ENCODE measurements at places on chromosomes 6 and 20.
A peak's percentile ranks its signal among the peaks of the same experiment; 100 is the strongest.

GRCh38 chr6:56765494-56765893 lies 122.8 kb upstream of the DST start:
- no peak for DNase-seq

- DNase-seq = no peak
These were observed 455.6 kb downstream of the PRKN start for GRCh38 chr6:162271922-162272321.

DNA sequence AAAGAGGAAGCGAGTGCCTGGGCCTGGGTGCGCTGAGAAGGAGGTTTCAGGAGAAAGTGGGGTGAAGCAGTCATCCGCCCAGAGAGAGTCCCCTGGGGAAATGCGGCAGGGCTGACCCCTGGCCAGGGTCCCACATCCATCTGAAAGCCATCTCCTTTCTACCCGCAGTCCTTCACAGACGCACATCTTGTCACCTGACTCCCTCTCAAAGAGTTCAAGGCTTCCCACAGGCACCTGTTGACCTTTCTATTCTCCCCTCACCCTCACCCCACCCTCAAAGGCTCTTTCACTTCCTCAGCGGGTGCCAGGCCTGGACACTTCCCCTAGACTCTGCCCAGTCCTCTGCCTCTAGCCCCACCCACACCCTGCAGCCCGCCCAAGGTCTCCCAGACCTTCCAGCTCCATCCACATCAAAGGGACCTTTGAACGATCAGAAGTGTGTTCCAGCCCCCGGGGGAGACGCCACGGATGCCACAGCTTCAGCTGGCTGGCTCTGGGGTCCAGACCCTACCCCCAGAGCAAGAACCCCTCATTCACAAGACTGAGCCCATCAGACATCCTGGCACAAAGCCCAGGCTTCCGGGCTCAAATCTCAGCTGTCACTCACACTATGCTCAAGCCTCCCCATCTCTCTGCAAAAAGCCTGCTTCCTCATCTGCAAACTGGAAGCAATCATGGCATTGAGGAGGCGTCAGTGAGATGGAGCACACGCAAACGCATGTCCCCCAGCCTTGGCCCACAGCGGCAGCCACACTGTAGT lies 2.1 kb downstream of the CTSZ start:
- no peak for DNase-seq

- DNase-seq = no peak
These were observed 4.3 kb upstream of the COX4I2 start for GRCh38 chr20:31633339-31633914.

- peak; percentile 7 for DNase-seq
These were observed 704.9 kb upstream of the CITED2 start for GRCh38 chr6:140079328-140079727.

GRCh38 chr20:35699957-35700624 lies 886 bp downstream of the ROMO1 start:
- no peak for DNase-seq

GRCh38 chr6:97009781-97010492 lies 85.4 kb downstream of the KLHL32 start:
- DNase-seq = no peak

DNA sequence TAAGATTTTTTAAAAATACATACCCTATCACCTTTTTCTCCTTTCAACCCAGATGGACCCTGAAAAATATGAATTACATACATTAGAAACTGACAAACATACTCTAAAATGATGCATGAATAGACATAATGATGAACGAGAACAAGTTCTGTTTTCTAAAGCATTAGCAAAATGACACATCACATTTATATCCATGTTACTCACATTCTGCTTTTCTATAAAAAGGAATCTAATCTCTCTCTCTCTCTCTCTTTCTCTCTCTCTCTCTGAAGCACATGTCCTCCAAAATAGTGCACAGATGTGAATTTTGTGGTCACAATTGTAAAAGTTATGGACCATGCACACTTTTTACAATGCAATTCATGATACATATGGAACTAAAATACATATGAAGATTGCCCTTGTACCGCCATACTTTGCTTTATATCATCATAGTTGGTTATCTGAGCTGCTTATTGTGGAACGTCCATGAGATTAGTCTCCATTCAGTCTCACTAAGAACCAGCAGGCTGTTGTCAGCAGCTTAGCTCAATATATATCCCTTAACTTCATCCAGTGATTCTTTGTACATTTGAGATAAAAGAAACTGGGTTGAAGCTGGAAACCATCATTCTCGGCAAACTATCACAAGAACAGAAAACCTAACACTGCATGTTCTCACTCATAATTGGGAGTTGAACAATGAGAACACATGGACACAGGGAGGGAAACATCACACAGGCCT lies 114.2 kb downstream of the COL12A1 start:
- peak; percentile 11 for DNase-seq

DNA sequence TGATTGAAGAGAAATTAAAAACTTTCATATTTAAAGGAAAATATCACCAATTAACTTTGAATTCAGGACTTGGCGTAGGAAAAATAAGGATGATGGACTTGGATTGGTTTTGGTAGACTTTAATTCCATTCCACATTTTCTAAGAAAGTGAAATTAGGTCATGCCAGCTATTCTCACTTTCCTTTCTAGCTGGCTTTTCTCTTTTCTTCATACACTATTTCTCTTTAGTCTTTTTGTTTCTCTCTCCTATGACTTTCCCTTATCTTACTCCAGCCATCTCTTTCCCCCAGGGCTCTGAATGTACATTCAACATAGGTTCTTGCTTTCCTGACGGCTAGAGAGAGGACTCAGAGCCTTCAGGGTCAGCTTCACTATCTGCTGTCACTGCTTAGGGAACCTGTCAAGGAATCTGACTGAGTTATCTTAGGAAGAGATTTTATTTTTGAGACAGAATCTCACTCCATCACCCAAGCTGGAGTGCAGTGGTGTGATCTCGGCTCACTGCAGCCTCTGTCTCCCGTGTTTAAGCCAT lies 61.4 kb upstream of the MCM9 start:
- DNase-seq = no peak

DNA sequence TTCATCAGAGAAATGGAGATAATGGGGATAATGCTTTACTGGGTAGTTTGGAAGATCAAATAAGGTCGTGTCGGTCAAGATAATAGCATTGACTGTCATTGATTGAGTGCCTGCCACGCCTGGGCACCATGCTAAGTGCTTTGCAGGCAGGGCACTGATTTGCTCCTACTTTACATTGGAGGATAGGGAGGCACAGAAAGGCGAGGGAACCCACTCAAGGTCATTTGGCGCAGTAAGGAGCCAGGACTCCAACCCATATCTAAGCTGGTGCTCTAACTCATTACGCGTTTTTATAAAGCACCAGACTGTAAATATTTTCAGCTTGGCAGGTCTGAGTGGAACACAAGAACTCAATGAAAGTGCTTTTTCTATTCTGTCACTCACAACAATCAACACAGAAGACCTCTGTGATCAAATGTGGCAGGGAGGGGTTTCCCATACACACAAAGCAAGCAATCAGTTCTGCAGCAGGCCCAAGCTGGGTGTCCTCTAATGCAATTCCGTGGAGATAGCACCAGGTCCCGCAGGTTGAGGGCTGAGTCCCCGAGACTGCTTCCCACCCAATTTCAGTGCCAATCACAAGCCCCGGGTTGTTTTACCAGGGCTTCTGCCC lies 373.6 kb downstream of the CDH26 start:
- no peak for DNase-seq

GRCh38 chr6:145045582-145045981 lies 689.7 kb downstream of the EPM2A start:
- DNase-seq = no peak

DNA sequence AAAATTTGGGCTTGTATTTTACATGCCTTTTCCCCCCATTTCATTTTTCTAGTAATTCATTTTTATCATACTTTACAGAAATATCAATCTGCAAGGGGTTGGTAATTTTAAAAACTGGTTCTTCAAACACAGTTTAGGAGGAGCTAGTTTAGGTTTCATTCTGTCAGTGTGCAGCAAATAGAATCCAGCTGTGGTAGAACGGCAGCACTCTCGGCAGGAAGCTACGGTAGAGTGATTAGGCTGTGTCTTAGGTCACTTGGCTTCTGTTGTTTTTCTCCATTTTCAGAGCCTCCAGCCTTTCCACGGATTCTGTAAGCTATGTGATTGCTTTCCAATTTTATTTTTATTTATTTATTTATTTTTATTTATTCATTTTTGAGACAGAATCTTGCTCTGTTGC lies 32.7 kb downstream of the TLDC2 start:
- DNase-seq = no peak

DNA sequence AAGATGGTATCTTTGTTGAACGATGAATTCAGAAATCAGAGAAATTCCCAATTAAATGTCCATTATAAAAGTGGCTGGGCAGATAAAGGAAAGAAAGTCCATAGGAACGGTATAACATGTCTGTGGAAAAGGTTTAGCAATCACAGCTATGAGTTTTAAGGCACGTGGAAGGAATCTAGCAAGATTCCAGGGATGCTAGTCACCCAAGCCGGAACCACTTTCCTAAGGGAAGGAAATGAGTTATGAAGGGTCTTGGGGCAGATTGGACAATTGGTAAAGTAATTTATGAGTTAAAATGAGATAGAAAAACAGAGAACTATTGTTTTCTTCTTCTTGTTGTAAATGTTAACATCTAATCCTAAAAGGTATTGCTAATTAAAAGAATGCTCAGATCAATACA lies 384.8 kb downstream of the ADGRB3 start:
- DNase-seq = no peak

GRCh38 chr6:141349710-141350109 lies 783.0 kb upstream of the GJE1 start:
- DNase-seq = no peak

GRCh38 chr6:127851197-127851596 lies 49.7 kb downstream of the THEMIS start:
- no peak for DNase-seq

DNA sequence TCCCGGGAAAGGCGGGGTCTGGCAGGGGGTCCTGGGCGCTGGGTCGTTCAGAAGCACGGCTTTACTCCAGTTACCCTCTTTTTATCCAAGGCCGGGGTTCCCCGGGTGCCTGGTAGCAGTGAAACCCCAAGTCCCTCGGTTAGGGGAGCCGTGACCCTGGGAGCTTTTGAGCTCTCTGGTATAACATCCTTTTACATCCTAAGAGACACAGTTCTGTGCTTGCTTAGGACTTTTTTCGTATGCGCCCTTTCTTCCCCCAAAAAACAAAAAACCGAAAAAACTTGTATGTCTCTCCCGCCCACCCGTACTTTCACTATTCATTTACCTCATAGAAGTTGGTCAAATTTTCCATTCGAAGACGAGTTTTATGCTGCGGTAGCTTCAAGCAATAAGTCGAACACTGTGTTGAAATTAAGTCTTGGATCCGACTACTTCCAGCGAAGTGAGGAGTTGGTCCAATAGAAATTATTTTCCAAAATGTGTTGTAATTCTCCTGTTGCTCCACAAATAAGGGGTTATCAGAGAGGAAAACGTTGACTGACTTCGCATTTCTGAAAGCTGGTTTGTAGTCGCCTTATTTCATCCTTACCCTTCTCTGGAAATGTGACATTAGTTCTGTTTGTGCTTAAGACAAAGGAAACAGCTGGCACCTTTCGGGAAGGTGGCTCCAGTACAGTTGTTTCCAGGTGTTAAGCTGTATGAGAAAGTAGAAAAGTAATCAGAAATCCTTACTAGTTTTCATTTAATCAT lies 816 bp upstream of the MAN1A1 start:
- peak; percentile 23 for DNase-seq

GRCh38 chr20:57628047-57628961 lies 8.1 kb upstream of the ZBP1 start:
- no peak for DNase-seq
